MV-4-11 (cell line): ENCODE measurements at places on chromosomes 6 and 20.
A peak's percentile ranks its signal among the peaks of the same experiment; 100 is the strongest.

- DNase-seq, result no peak
These were observed 25.5 kb upstream of the ADRM1 start for GRCh38 chr20:62277253-62277652.

- peak; percentile 28 for DNase-seq
These were observed 1110.3 kb upstream of the MAP3K7 start for GRCh38 chr6:91697010-91697695.

DNA sequence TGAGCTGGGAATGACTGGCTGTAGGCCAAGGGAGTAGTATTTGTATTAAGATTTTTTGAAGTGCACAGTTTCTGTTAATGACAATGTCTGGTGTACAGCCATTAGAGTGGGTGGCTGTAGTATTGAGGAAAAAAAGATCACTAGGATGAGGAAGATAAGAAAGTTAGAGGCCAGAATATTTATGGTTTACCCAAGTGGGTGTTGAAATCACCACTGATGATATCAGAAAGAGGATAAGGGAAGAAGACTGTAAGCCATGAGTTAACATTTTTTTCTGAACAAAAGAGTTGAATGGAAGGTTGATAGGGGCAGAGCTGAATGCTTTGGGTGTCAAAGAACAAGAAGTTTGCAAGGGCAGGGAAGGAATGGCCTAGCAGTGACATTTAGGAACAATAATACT is 104.7 kb downstream of the PRDM13 start:
- DNase-seq, result peak; percentile 9

DNA sequence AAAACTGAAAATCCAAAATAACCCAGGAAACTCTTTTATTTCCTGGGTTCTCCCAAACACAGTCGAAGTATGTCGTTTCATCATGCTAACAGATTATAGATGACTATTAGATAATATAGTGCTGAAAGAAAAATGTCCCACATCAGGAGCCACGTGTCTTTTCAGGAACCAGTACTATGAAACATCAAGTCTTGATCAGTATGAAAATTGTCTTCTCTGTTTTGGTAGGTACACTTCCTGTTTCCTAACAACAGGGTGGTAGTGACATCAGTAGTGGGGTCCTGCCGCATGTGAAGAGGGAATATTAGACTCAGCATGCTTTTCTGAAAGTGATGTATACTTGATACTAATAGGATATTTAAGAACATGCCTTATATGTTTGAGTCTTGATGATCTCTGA is 136.7 kb downstream of the HIVEP1 start:
- DNase-seq, result no peak

DNA sequence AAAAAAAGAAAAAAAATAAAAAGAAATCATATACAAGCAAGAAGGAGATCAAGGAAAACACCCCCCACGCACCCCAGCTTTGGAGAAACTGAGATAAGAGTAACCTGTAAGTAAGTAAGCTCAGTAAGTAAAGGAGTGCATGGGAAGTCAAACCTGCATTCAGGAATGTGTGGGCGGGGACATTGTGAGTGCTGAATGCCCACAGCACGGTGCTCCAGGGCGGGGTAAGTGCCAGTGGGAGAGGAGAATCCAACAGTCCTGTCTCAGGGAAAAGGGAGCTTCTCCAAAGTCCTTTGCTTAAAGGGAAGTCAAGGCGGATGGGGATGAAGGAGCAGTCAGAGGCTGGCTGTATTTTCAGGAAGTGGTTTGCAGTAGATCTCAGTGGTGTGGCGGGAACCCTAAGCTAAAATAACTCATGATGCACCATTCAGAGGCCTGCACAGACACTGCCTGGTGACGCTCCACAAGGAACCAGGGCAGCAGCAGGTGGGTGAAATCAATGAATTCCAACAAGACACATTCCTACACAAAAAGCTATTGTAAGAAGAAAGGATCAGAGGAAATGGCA is 368.0 kb downstream of the QKI start:
- peak; percentile 87 for DNase-seq

GRCh38 chr6:5994999-5995657 is 11.6 kb downstream of the NRN1 start:
- DNase-seq, result no peak

- DNase-seq, result no peak
These were observed 92.3 kb upstream of the ELOVL5 start for GRCh38 chr6:53441035-53441493.

DNA sequence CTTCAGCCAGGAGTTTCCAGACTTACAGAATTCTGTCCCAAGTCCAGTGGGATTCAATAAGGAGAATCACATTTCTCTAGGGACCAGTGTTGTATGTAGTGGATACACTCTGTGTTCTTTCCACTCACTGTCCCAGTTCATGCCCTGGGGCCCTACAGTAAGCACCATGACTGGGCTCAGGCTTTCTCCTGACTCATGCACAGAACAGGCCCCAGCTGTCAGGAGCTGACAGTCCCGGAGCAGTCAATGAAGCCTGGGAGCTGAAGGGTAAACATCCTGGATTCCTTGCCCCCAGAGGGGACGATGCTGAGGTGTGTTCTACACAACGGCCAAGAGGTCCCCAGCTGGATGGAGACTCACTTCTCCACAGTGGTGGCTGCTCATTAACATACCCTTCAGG is 40.2 kb upstream of the LRFN2 start:
- DNase-seq, result no peak

GRCh38 chr20:31934968-31935764 is 16.7 kb downstream of the PDRG1 start:
- DNase-seq, result no peak

DNA sequence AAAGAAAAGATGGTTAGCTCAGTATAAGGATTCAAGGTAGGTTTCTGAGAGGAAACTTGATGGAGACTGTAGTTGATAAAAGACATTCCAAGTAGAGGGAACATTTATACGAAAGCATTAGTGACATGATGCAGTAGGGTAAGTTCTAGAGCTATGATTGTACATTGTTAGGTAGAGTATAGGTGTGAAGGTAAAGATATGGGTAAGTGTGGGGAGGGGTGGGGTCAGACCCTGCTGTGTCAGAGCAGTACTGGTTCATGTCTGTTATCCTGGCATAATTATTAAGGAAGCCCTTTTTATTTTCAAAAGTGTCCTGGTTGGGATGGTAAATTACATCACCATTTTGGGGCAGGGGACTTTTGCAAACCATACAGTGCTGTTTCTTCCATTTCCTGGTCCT is 635.8 kb downstream of the COL12A1 start:
- no peak for DNase-seq

DNA sequence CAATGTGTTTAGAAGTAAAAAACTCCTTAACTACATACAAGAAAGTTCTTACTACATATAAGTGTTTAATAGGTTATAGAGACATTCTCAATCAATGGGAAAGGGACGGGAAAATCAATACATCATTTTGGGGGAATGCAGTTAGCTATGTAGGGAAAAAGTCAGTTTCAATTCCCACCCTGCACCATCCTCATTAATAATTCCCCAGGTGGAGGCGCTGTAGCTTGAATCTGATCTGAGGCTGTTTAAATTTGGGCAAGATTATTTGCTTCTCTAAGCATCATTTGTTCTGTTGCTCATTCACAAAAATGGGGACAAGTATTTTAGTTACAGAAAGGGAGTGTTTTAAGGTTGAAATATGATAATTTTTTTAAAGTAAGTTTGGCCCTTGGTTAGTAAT is 19.1 kb downstream of the OLIG3 start:
- DNase-seq, result no peak

- peak; percentile 31 for DNase-seq
These were observed 528 bp downstream of the NUDT3 start for GRCh38 chr6:34391786-34392496.

- DNase-seq, result peak; percentile 23
These were observed 211.3 kb downstream of the ARID1B start for GRCh38 chr6:156988276-156989158.

- DNase-seq, result no peak
These were observed 57.2 kb upstream of the CNR1 start for GRCh38 chr6:88223298-88223697.

- DNase-seq, result no peak
These were observed 939.0 kb downstream of the TBC1D32 start for GRCh38 chr6:120395330-120395729.

GRCh38 chr6:167722634-167723309 is 103.9 kb upstream of the AFDN start:
- DNase-seq, result peak; percentile 21

GRCh38 chr6:16802071-16802470 is 40.8 kb upstream of the ATXN1 start:
- peak; percentile 72 for DNase-seq

GRCh38 chr6:2791450-2791974 is 26.3 kb downstream of the WRNIP1 start:
- DNase-seq, result no peak

DNA sequence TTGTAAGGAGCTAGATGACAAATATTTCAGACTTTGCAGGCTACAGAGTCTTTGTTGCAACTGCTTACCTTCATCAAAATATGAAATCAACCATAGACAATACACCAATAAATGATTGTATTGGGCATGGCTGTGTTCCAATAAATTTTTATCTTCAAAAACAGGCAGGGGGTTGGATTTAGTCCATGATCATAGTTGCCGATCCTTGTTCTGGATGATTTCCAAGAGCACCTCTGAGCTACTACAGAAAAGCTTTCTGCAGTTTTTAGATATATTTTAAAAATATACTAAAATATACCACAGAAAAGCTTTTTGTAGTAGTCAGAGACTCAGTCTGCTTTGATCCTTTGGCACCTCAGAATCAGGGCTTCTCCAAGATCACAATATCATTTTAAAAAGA is 145.0 kb downstream of the HTR1B start:
- no peak for DNase-seq

GRCh38 chr6:31114541-31114878 is at the start of gene PSORS1C1:
TSS of gene PSORS1C1 (plus strand) at chr6:31114800. CDS start at chr6:31129633, 14,833 bp downstream.
- no peak for DNase-seq

- no peak for DNase-seq
These were observed 125.5 kb downstream of the THEMIS start for GRCh38 chr6:127775371-127775770.

DNA sequence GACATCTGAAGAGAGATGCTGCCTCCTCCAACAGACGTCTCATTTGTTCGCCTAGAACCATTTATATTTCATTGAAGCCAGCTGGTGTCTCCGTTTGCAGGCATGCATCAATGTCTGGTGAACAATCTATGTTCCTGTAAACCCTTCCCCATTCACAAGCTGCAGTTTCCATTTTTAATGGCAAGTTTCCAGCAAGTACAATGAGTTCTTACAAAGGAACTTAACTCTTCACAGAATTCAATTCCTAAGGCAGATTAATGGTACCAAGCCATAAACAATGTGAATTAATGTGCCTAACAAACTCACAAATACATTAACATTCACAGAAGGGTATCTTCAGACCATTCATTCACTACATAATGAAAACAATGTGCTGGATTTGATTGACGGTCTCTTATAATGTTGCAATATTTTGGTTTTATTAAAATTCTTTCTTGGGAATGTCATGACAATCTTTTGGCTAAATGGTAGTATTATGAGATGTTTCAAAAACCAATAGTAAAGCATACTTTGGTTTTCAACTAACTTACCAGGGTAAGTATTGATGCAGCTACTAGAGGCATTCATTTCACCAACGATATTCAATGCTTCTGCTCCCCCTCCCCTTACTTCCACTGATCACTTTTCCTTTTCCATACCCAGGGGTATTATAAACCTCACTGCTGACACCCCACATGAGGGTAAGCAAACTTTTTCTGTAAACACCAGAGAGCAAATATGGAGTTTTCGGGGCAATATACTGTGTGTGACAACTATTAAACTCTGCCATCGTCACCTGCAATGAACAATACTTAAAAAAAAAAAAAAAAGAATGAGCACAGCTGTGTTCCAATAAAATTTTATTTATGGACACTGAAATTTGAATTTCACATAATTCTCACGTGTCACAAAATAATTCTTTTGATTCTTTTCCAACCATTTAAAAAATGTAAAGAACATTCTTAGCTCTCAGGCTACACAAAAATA is 4.2 kb downstream of the AKIRIN2 start:
- DNase-seq, result peak; percentile 58

DNA sequence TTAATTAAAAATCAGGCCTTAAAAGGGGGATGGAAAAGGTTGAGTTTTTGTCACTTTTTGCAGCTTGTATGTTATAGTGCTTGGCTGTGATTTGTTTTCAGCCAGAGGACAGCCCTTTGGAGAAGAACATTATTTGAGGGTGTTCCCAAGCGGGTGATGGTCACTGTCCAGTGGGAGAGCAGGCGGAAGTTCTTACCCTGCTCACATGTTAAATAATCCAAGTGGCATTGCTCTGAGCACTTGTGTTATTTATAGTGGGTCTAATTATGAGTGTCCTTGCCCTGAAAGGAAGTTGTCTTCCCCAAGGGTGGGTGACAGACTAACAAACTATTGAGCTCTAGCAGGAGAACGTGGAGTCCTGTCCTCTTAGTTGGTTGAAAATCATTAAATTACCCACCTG is 49.5 kb downstream of the DOK5 start:
- DNase-seq, result no peak

GRCh38 chr20:4812216-4812615 is 90.5 kb downstream of the PRND start:
- no peak for DNase-seq

- DNase-seq, result no peak
These were observed 11.7 kb downstream of the ADNP start for GRCh38 chr20:50919567-50919966.

- DNase-seq, result no peak
These were observed 17.8 kb downstream of the LRFN2 start for GRCh38 chr6:40569162-40569910.

GRCh38 chr6:4930025-4930691 is 73.7 kb downstream of the RPP40 start:
- DNase-seq, result no peak

DNA sequence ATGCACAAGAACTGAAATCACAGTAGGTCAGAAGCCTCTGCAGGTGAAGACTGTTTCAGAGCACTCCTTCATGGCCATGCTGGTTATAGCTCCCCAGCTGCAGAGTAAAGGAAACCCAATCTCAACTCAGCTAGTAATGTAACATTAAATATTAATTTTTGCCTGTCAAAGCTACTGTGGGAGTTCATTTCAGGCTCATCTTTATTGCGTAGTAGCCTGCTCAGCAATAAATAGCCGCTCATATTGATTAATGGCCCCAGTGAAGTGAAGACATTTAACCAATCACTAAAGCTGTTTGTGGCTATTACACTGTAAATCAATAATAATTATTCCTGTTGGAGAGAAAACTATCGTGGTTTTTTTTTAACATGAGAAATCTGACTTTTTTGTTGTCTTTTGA is 101.7 kb downstream of the FRK start:
- DNase-seq, result no peak
